ENCODE measurements at places on chromosomes 1 and 21.

DNA sequence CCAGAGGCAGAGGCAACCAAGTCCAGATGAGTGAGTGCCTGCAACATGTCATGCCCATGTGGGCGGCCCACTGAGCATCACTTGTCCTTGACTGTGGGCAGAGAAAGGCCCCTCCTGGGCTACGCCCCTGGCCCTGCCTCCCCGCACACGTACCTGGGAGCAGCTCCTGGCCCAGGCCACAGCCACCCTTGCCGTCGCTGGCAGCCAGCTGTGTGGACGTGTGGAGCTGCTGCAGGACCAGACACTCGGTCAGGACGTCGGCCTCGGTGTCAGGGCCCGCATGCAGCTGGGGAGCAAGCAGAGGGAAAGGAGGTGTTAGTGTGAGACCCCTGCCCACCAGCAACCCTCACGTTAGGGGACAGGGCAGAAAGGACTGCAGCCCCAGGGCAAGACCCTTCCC lies 61.3 kb downstream of the DMRTB1 start:
- no peak for DNase-seq

DNA sequence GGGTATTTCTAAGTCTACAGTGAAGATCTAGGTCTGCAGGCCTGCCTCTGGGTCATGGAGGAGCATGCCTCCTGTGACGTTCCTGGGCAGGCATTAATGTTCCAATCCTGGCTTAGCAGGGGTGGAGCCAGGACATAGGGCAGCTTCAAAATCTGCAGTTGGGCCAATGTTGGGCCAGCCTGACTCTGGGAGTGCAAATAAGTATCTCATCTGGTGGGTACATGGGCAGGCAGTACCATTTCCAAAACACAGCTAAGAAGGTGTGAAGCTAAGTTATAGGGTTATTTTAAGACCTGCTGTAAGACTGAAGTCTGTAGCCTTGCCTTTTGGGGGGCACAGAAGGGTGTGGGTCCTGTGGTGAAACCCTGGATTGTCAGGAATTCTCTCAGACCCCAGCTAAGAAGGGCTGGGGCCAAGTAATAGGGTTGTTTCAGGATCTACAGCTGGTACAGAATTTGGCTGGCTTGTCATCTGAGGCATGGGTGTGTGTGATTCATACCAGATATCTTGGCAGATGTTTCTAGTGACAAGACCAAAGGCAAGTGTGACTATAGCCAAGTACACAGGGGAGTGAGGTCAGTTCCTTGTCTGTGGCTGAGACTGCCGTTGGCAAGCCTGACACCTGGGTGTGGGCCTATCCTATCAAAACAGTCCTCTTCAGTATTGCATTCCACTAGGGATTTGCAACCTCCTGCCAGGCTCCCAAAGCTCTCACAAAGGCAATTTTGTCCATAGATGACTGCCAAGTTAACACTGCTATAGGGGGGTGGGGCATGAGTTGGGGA lies 468.7 kb upstream of the B3GALT2 start:
- no peak for DNase-seq

DNA sequence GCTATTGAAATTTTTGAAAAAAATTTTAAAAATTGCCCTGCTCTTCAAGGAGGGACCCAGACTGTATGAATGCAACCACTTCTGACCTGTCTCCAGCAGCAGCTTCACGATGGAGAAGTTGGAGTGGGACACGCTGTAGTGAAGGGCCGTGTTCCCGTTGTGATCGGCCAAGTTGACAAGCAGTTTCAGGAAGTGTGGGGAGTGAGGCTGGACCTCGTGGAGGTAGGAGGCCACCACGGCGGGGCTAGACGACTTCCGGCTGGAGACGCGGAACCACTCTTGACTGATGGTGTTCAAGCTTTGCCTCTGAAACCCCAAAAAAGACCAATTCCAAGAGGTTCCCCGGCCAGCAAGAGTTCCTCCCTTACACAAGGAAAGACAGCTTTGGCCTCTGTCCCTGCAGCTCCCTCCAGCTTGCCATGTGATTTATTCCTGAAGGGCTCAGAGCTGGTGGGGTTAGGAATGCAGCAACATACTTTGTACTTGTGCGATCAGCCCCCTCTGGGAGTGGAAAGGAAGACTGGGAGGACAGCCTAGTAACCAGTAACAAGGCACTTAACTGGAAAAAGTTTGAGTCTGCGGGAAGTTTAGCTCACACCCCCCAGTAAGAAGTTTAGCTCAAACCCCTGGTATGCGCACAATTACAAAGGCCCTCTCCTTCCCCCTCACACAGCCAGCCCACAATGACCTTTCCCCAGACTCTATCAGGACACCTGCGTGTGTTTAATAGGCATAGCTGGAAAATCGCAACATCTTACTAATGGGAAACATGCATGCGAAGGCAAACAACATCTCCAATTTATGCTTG lies 56.0 kb downstream of the KANK4 start:
- no peak for DNase-seq

DNA sequence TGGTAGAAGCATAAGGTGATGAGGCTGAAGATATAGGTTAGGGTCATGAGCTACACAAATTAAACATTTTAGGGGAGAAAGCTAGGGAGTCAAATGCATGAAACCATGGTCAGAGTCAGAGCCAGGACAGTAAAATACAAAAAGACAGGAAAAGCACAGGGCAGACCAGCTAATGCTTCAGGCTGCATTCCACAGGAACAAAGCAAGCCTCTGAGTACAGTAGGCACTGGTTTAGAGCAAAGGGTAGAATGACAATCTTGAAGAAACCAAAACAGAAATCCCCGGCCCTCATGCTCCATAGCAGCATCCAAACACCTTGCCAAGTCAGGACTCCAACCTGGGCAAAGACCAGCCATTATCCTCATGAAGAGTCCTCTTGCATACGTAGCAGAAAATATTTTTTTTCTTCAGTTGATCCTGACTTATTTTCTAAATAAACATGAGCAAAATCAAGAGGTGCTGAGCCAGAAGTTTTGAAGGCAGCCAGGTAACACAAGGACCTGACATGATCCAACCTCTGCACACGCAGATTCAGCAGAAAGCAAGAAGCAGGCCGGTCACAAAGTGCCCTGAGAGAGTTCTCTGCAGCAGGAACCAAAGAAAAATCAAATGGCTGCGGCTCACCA lies 273.1 kb downstream of the TTLL7 start:
- DNase-seq: no peak

DNA sequence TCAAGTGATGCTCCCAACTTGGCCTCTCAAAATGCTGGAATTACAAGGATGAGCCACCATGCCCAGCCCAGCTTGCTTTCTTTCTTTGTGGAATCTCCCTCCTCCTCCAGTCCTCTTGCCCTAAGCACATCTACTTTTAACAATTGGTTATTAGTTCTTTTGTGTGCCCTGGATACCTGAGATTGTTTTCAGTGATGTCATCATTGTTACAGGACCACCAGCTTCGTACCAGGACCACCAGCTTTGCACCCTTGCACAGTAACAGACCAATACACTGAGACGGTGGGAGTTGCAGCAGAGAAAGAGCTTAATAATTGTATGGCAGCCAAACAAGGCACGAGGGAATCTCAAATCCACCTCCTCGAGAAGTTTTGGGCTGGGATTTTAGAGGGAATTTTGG lies 71.3 kb downstream of the CNIH3 start:
- no peak for DNase-seq

DNA sequence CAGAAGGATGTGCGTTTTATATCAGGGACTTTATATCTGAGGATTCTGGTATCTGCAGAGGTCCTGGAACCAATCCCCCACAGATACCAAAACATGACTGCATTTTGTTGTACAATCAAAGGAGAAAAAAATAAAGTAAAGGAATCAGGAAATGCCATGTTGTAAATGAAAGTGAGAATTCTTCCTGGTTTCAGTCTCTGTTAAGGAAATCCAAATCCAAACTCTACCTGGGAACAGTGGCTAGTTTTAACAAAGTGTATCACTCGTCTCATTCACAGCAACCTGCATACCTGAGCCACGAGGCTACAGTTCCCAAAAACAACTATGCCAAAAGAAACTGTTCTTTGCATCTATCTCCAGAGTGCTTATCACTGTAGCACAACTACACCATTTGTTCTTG lies 77.3 kb upstream of the ATF3 start:
- no peak for DNase-seq

DNA sequence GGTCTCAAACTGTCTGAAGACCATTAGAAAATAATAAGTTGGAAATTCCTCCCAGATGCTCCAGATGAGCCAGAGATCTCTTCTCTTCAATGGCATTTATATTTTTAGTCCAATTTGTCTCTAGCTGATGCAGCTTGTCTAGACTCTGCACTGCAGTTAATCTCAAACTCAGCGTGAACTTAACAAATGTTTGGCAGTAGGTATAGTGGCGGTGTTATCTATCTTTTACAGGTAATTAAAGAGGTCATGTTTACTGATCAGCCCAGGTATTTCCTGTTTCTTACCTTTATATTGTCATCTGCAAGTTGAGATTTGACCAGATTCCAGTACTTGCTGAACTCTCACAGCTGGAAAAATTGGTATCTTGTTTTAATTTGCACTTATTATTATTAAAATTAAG lies 1024.5 kb upstream of the ADGRL2 start:
- DNase-seq: no peak

- DNase-seq: no peak
These were observed 56.0 kb upstream of the TRAPPC10 start for GRCh38 chr21:43956019-43956669.

DNA sequence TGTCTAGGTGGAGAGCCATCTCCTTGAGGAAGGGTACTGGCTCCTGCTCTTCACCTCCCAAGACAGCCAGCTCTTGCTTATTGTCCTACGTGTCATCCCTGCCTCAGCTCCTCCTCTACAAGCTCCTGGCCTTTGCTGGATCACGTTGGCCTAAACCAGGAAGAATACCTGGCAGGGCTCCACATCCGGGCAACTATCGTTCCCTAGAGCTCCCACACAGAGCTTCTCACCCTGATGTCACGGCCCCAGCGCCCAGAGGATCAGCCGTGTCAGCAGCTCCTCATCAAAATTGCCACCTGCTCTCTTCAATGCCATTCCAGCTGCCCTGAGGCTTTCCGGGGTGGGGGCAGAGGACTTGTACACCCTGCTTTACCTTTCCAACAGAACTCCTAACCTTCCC lies 1.9 kb upstream of the TPM3 start:
- no peak for DNase-seq

DNA sequence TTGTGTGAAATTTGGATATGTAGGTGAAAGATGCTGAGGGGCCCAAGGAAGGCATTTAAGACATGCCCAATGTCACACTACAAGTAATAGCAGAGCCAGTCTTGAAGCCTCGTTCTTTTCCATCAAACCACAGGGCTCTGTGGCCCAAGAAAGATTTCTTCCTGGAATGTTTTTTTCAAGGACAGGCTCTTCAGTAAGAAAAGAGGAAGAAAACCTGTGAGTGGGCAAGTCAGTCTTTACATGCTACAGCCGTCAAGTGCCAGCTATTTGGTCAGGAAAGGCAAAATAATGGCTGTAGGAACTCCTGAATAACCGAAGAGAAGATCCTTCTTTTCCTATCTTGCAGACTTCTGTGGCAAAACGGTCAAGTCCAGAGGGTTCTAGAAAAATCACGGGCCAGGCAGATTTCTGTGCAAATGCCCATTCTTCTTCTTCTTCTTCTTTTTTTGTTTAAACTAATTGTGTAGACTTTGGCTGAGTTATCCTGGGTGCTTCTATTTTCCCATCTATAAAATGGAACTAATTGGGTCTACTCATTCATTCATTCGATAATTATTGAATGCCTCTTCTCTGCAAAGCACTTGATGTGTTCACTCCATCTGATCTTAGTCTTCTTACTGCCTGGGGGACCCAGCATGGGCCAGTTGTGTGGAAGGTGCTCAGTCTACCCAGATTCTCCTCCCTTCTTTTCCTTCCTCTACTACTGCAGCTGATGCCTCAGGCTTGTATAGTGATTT lies 1.9 kb upstream of the ID3 start:
- no peak for DNase-seq

GRCh38 chr21:42836767-42837301 lies 42.5 kb downstream of the WDR4 start:
- peak; percentile 44 for DNase-seq

GRCh38 chr1:1073743-1074587 lies at the start of gene RNF223:
TSS of gene RNF223 (minus strand) at chr1:1074306. CDS start at chr1:1072566, 1,740 bp downstream.
- DNase-seq: no peak

GRCh38 chr21:44020551-44020950 lies 8.4 kb downstream of the TRAPPC10 start:
- DNase-seq: no peak

DNA sequence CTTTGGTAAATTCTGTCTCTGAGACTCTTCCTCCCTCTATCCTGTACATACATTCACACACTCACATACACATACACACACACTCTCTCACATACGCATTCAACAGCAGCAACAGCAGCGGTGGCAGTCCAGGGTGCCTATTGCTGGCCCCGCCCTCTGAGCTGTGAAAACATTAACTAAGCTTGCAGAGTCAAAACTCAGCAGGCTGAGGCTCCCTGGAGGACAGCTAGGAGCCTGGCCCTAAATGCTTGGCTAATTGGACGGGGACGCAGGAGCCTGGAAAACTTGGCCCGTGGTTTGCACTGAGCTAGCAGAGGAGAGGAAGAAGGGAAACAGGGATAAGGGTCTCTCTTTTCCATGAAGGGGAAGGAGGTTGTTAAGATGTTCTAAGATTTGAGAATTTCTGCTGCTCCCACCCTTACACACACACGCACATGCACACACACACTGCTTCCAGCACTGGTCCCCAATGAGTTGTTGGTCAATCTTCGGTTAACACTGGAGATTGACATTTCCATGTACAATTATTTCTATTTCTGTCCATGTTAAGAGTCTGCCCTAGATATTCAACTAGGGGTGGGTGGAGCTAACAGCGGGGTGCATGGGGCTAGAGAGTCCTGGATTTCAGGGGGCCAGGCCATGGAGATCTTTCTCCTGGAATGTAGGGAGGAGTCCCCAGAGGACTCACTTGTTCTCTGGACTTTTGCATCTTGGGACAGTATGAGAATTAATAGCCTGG lies 94.2 kb downstream of the PLXNA2 start:
- no peak for DNase-seq

DNA sequence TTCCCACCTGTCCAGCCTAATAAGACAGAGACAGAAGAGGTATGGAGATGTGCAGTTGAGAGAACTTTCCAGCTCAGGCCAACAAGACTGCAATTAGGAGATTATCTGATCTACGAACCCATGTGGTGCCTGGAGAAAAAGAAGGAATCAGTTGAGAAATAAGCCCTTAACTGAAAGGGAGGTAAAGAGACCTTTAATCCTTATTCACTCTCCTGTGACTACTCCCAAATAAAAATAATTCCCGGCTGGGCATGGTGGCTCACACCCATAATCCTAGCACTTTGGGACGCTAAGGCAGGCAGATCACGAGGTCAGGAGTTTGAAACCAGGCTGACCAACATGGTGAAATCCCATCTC lies 31.9 kb upstream of the SARS1 start:
- no peak for DNase-seq

DNA sequence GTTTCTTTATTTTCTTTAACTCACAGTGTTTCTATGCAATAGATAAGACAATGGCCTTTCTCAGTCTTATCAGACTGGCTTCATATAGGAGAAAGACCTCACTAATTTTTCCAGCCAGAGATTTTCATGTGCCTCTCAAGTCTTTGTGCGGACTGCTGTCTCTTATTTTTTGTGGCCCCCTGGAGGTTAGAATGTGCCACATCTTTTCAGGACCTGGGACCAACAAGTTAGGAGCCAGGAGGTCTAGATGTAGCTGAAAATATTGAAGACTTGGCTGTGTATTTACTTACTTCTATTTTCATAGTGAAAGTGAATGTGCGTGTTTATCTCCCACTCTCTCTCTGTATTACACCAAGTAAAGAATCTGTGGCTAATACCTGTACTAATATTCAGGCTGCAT lies 42.1 kb upstream of the CFHR3 start:
- no peak for DNase-seq

Data from suprapubic skin (tissue), 4 donors.